ENCODE measurements at places on chromosomes 16 and 17.

DNA sequence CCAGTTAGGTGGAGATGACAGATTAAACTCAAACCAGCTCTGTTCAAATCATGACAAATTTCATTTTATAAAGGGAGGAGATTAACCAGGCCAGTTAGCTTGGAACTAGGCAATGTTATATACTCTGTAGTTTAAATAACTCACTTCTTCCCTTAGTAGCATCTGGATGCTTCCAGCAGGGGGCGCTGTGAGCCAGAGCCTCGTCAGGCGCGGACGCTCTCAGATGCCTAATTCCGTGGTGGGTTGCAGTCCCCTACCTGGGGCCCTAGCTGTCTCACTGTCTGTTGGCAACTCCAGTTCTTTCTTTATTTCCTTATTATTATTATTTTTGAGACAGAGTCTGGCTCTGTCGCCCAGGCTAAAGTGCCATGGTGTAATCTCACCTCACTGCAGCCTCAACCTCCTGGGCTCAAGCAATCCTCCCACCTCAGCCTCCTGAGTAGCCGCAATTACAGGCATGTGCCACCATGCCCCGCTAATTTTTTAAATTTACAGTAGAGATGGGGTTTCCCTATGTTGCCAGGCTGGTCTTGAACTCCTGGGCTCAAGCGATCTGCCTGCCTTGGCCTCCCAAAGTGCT is 17.3 kb upstream of the WFDC1 start:
- peak; percentile 75 for DNase-seq

GRCh38 chr16:11168386-11169051 is 87.5 kb downstream of the SOCS1 start:
- no peak for DNase-seq

DNA sequence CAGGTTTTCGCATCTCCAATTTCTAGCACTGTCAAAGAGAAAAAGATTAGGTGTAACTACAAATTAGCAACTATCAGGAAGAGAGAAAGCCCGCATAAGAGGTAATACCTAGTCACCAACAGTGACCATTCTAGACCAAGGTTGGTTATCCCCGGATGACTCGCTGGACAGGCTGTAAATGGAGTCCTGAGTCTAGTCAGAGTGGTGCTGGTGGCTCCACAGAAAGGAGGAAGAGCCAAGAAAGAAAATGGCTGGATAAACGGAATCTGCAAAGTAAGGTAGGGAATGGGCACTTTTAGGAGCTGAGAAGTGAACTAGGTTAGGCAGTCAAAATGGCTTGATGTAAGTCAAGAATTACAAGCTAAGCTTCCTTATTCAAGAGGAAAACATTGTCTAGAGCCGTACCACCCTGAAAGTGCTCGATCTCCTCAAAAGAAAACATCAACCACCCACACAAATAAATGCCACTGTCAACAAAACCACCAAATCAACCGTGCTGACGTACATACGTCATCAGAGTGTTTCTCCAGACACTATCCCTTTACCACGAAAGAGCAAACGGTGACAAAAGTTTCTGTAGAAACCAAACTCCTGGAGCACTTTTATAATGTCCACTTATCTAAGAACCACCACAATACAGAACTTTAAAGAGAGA is 2.2 kb downstream of the GSPT1 start:
- peak; percentile 39 for DNase-seq

- peak; percentile 86 for DNase-seq
Observed at GRCh38 chr16:1771188-1771863, at the start of gene NME3. NME3 (minus strand) TSS chr16:1771543; CDS start chr16:1771534, 9 bp downstream.

DNA sequence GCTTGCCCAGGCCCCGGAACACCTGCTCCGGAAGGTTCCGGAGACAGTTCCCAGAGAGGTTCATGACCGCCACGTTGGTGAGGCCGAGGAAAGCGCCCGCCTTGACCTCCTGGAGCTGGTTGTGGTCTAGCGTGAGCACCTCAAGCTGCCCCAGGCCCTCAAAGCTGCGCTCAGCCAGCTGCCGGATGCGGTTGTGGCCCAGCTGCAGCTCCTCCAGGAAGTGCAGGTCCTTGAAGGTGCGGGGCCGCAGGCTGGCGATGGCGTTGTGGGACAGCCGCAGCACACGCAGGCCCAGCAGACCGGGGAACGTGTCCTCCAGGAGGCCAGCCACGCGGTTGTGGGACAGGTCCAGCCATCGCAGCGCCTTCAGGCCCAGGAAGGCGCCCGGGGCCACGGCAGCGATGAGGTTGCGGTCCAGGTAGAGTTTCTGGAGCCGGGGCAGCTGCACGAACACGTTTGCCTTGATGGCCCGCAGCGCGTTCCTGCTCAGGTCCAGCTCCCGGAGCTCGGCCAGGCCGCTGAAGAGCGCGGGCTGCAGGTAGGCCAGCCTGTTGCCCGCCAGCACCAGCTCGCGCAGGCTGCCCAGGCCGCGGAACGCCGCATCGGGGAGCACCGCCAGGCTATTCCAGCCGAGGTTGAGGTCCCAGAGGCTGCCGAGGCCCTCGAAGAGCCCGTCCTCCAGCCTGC is 2.1 kb downstream of the IGFALS start:
- no peak for DNase-seq

- DNase-seq: peak; percentile 67
Observed at GRCh38 chr16:27317738-27318391, 4.1 kb downstream of the IL4R start.

DNA sequence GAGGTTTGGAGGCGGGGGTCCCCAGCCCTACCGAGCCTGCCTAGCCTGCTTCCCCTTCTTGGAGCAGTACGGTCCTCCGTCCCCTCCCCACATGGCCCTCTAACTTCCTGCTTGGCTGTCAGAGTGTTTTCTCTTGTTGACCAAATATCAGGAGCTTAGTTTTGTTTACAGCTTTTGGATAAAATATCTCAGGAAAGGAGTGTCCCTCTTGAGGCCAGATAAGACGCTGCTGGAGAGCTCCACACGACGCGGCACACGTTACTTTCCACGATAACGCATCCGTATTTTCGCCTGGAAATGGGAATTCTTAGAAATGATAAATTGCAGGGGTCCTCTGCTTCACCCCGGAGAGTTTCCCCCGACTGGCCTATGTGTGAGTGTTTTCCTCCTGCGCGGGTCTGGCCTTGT is 182.9 kb downstream of the MAF start:
- DNase-seq: no peak

- DNase-seq: no peak
Observed at GRCh38 chr16:58578642-58579041, 51.0 kb downstream of the CNOT1 start.

GRCh38 chr17:67090341-67090740 is 46.0 kb downstream of the CACNG1 start:
- DNase-seq: no peak

DNA sequence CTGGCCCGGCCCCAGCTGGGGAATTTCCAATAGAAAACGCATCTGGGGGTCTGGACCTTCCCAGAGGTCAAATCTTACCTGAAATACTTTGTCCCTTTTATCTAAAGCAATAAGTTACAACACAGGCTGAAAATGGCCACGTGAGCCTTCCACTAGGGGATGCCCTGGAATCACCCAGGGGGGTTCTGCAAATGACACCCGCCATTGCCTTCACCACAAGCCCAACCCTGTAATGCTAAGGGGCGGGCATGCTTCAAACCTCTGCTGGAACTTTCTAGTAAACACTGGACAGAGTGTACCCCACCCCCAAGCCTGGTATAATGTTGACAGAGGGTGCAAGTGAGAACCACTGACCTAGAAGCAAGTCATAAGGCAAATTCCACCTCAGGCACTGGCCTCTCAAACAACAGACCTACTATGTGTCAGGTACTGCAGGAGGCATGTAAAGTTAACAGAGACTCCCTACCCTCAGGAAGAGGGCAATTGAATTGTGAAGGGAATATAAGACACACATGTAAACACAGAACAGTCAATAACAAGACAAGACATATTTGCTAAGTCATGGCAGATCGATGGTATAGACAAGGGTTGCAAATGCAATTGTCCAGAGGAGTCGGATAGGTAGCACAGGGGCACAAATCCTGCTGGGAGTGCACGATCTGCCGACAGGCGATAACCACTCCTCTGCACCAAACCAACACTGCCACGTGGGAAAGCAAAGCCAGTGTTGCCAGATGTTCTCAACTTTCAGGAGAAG is 59.0 kb downstream of the ARHGAP17 start:
- DNase-seq: no peak

GRCh38 chr16:86343796-86344585 is 166.3 kb upstream of the FOXF1 start:
- DNase-seq: no peak

DNA sequence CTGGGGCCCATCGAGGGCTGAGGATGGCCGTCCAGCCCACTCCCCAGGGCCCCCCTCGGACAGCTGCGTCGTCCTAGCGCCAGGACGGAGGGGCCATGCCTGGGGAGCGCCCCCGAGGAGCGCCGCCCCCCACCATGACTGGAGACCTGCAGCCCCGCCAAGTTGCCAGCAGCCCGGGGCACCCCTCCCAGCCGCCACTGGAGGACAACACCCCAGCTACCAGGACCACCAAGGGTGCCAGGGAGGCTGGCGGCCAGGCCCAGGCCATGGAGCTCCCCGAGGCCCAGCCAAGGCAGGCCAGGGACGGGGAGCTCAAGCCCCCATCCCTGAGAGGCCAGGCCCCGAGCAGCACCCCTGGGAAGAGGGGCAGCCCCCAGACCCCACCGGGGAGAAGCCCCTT is 25.7 kb upstream of the ZFPM1 start:
- no peak for DNase-seq

GRCh38 chr17:68428498-68429172 is 28.7 kb downstream of the WIPI1 start:
- no peak for DNase-seq

- DNase-seq: no peak
Observed at GRCh38 chr16:9060225-9060624, 31.2 kb upstream of the HAPSTR1 start.

DNA sequence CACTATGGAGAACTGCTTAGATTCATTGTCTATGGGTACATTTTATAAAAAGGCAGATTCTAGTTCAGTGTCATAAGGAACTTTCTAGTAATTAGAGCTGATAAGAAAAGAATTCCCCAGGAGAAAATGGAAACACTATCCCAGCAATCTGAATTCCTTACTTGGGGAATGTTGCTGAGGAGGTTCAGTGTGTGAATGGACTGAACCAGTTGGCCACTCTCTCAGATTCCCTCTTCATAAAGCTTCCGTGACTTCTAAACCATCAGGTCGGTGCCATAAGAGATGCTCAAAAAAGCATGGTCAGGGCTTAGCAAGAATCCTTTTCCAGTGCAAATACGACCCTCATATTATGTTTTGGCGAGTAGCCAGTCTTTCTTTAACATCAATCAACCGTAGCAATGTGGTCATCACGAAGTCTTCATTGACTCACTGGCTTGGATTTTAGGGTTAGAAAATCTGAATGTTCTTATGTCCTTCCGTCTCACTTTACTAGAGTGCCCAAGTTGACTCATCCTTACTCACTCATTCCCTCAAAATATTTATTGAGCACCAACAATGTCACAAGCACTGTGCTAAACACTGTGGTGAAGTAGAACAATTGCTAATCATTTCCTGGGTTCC is 102.7 kb upstream of the HLF start:
- DNase-seq: peak; percentile 30

DNA sequence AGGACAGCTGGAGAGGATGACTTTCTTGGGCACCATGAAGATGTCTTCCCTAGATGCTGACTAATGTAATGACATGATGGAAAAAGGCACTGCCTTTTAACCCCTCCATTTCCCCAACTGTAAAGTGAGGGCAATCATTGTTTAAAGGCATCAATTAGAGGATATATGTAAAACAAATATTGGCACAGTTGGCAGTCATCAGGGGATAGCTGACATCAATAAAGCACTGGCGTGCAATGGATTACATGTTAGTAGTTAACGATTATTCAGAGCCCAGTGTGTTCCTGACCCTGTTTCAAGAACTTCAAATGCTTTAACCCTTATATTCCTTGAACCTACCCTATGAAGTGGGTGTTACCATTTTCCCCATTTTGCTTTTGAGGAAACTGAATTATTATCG is 100.7 kb downstream of the TMEM114 start:
- DNase-seq: no peak

- DNase-seq: no peak
Observed at GRCh38 chr16:53950677-53951076, 246.7 kb downstream of the FTO start.

- DNase-seq: no peak
Observed at GRCh38 chr16:83533193-83533592, 274.6 kb upstream of the HSBP1 start.

- no peak for DNase-seq
Observed at GRCh38 chr17:1643999-1644492, 1.5 kb downstream of the SCARF1 start.

- peak; percentile 54 for DNase-seq
Observed at GRCh38 chr17:40303009-40303657, 5.8 kb upstream of the RARA start.

DNA sequence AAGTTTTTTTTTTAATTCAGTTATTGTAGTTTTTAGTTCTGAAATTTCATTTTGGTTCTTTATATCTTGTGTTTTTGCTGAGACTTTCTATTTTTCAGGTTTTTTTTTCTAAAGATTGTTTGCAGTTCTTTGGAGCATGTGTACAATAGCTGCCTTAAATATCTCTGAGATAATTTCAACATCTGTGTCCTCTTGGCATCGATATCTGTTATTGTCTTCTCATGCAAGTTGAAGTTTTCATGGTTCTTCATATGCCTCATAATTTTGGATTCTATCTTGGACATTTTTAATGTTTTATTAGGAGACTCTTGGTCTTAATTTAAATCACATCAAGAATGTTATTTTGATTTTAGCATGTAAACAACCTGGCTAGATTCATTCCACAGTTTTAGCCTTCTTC is 22.8 kb downstream of the COX11 start:
- DNase-seq: no peak

DNA sequence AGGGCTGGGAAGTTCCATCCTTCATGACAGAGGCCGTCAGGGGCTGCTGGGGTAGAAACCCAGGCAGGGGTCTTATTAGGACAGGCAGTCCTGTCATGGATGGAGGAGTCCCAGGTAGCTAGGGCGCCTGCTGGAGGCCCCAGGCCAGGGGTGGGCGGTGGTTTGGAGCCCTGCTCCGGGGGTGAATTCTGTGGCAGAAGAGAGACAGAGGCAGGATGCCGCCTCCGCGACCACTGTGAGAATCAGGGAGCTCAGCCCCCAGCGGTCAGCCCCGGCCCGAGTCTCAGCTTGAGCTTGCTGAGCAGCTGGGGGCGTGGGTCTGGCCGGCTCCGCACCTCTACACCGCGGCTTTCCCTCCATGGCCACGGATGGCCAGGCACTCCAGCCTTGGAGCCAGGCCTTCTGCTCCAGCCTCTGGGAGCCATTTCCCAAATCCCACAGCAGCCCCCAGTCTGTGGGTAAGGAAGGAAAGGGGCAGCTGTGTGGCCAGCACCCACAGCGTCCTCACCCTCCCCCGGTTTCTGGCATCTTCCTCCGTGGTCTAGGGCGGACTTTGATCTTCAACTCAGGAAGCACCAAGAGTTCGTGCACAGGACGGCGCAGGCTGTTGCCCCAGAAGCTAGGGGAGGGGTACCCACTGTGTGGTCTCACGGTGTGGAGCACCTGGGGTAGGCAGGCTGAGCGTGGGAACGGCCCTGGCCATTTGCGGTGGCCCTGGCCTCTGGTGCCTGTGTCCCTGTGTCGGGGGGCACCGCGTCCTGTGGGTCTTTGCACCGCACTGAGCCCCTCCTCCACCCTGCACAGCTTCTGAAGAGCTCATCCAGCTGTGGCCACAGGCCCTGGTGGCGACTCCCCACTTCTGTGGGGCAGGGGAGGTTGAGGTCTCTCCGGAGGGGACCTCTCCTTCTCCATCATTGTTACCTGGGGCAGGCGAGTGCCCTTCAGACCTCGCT is 14.1 kb downstream of the CD7 start:
- no peak for DNase-seq
